Stimulated activated CD4-positive, alpha-beta T cell treated with anti-CD3 and anti-CD28 coated beads, Interleukin-1b, Interleukin-23, amount 100 ng/mL, for 1 hour (primary cell): ENCODE measurements at places on chromosomes 13 and 19.

DNA sequence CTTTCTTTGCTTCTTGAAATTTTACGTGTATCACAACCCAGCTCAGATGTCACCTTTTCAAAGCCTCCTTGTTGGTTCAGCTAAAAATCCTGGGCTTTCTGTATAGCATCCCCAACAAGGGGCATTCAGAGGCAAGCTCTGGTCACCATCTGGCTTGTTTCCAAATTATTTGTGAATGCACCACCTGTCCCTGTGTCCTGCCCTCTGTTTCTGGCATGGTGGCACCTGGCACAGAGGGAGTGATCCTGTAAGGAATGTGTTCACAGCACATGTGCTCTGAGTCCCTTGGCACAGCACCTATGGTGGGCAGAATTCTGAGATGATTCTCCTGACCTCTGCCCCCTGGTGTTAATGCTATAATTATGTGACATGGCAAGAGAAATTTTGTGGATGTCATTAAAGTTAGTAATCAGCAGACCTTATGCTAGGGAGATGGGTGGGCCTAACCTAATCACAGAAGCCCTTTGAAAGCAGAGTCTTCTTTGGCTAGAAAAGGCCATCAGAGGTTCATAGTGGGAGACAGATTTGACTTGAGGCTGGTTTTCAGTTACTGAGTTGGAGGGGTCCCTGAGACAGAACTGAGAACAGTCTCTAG is 76.3 kb downstream of the ZNF429 start:
- DNase-seq = no peak

- no peak for DNase-seq
Observed at GRCh38 chr19:54317108-54317964, 4.4 kb upstream of the LILRA5 start.

DNA sequence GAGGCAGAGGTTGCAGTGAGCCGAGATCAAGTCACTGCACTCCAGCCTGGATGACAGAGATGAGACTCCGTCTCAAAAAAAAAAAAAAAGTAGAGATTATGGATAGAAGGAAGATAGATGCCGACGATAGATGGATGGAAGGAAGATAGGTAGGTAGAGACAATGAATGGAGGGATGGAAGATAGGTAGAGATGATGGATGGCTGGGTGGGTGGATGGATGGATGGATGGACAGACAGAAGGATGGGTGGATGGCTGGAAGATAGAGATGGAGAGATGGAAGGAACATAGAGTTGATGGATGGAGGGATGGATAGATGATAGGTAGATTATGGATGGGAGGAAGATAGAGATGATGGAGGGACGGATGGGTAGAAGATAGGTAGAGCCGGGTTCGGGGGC is 18.5 kb upstream of the USE1 start:
- no peak for DNase-seq

- no peak for DNase-seq
Observed at GRCh38 chr13:20738616-20739015, 35.1 kb downstream of the IL17D start.

- DNase-seq = no peak
Observed at GRCh38 chr19:9883231-9883758, 48.2 kb downstream of the PIN1 start.

DNA sequence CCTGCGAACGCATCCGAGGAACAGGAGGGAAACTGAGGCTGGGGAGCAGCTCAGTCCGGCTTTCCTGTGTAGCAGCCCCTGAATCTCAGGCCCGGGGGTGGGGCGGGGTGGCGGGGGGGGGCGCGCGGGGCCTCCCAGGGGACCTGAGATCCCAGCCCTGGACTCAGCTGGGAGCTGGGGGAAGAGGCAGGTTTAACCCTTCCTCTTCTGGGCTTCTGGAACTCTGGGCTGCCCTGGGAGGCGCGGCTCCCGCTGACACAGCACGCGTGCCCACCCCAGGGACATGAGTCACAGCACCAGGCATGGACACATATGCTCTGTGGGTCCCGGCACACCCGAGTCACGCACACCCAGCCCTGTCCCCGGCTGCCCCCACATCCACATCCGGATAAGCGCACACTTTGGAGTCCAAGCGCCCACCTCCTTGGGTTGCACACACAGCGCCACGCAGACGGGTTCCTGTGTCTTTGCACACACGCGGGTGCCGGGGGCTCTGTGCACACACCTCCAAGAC is 3.5 kb upstream of the CIRBP start:
- DNase-seq = no peak

DNA sequence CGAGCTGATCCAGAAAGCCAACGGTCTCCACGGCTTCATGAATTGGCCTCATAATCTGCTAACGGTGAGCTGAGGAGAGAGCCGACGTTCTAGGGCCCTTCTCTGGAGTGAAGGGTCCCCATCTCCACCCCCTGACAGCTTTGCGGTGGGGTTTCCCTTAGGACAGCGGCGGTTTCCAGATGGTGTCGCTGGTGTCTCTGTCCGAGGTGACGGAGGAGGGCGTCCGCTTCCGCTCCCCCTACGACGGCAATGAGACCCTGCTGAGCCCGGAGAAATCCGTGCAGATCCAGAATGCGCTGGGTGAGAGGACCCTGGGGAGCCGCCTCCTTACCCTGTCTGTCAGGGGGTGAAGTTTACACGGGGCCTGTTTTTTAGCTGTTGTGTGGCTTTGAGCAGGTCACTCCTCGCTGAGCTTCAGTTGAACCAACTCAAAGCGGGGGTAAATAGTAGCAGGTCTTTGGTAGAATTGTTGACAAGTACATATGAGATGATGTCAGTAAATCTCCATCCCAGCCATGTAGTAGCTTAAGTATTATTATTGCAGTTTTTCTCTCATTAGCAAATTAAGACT is 801 bp downstream of the QTRT1 start:
- DNase-seq = no peak

GRCh38 chr19:5691822-5692722 is 2.0 kb downstream of the RPL36 start:
- DNase-seq = no peak

DNA sequence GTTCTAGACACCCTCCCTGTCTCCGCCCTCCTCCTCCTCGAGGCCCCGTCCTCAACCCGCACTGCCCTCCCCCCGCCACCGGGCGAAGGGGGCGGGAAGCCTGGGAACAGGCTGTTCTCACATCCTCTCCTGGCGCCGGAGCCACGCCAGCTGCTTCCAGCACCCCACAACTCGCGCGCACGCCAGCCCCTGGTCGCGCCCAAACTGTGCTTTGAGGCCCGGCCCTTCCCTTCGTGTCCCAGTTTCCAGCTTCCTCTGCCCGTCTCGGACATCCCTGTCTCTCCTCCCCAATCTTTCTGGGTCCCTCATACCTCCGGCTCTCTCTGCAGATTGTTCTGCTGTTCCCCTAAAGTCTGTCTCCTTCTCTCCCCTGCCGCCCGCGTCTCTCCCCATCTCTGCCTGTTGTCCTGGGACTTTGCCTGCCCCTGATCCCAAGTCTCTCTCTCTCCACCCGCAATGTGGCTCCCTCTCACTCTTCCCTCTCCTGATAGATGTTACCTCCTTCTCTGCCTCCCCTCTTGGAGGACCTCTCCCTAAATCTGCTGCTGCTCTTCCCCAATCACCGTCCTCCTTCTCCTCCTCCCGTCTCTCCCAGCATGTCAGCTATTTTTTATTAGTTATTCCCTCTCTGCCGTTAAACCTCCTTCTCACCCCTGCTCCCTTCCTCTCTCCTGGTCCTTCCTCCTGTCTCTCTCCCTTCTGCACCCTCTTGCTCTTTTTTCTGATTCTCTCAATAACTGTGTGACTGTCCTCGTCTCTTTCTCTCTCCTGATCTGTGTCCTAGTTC is 14.2 kb downstream of the DPF1 start:
- DNase-seq = no peak

GRCh38 chr19:43372462-43372861 is 19.0 kb downstream of the CD177 start:
- no peak for DNase-seq

GRCh38 chr19:14954071-14954655 is 12.9 kb downstream of the OR7C2 start:
- no peak for DNase-seq

DNA sequence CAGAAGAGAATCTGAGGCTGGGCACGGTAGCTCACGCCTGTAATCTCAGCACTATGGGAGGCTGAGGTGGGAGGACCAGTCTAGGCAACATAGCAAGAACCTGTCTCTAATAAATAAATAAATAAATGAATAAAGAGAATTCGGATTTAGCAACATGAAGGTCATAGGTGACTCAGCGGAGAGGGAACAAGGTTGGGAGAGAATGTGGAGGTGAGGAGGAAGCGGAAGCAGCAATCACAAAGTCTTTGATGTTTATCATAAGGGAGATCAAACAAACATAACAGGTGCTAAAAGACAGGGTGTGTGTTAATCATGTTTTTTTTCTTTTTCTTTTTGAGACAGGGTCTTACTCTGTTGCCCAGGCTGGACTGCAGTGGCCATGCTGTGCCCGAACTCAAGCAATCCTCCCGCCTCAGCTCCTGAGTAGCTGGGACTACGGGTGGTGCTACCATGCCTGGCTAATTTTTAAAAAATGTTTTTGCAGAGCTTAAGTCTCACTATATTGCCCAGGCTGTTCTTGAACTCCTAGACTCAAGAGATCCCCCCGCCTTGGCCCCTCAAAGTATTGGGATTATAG is 16.3 kb downstream of the PBX4 start:
- no peak for DNase-seq

DNA sequence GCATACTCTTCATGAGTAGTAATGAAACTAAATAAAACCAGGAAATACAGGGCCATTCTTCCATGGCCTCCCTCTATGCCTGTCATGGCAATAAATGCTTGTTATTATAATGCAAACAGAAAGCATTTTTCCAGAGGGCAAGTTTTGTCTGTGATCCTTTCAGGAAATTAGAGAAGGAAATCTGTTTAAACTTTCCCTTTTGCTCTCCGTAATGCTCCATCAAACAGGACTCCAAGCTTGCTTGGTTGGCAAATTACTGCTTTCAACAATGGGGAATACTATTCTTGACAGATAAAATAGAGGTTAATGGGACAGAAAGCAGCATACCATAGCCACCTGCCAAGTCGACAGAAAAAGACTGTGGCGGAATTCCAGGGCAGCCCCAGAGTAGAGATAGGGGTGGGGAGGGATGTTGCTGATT is 252.5 kb downstream of the LHFPL6 start:
- no peak for DNase-seq

DNA sequence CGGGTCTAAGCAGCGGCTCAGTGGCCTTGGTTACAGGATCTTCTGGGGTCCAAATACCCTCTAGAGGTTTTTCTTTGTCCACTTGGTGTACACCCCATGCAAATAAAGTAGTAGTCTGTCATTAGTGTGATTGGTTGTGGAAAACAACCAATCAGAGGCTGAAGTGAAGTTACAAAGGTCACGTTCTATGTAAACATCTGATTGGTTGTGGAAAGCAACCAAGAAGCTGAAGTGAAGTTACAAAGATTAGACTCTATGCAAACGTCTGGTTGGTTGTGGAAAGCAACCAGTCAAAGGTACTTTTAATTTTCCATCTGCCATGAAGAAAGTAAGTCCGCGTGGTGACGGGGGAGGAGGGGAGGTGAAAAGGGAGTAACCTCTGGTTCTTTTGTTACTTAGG is 790.9 kb downstream of the UQCRFS1 start:
- no peak for DNase-seq

DNA sequence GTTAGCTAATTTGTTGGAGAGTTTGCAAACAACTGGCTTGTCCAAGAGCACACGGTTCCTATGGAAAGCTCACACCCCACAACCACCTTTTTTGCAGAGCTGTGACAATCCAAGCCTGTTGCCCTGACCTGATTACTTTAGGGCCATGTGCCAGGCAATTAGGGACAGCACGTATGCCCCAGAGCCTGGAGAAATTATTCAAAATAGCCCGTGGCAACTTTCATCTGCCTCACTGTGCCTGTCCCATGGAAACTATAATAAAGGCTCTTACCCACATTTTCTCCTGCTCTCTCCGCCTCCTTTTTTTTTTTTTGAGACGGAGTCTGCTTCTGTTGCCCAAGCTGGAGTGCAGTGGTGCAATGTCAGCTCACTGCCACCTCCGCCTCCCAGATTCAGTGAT is 18.6 kb upstream of the FBN3 start:
- no peak for DNase-seq

GRCh38 chr19:55165952-55166529 is 372 bp downstream of the DNAAF3 start:
- DNase-seq = no peak

DNA sequence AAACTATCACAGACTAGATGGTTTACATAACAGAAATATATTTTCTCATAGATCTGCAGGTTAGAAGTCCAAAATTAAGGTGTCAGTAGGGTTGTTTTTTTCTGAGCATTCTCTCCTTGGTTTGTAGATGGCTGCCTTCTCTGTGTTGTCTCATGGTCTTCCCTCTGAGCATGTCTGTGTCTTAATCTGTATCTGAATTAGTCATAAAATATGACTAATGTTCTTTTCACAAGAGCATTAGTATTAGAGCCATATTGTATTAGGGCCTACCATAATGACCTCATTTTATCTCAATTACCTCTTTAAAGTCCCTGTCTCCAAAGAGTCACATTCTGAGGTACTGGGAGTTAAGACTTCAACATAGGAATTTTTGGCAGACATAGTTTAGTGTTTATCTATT is 77.2 kb upstream of the OBI1 start:
- no peak for DNase-seq

DNA sequence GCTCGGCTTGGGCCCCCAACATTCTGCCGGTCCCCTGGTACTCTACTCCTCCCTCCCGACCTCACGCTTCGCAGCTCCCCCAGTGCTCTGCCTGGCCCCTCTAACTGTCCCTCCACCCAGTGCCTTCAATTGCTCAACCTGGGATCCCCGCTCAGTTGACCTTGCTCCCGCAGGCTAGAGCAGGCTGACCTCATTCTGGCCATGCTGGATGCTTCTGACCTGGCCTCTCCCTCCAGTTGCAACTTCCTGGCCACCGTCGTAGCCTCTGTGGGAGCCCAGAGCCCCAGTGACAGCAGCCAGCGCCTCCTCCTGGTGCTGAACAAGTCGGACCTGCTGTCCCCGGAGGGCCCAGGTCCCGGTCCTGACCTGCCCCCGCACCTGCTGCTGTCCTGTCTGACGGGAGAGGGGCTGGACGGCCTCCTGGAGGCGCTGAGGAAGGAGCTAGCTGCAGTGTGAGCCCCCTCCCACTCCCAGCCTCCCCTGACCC is 3.6 kb downstream of the GTPBP3 start:
- DNase-seq = no peak

DNA sequence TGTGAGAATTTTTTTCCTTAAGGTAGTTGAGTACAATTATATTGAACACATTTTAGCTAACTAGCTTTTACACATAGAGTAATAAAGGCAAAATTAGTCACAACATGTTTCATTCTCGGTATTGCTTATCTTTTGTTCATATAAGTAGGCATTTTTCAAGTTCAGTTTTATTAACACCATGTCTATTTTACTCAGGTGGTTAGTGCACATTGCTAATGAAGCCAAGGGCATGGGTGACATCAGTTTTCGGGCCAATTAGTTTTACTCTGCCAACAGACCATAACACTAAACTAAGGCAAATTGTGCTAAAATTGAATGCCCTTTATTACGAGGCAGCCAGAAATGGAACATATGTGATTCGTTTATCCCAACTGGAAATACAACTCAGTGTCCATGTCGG is 19.6 kb upstream of the PCDH17 start:
- no peak for DNase-seq

DNA sequence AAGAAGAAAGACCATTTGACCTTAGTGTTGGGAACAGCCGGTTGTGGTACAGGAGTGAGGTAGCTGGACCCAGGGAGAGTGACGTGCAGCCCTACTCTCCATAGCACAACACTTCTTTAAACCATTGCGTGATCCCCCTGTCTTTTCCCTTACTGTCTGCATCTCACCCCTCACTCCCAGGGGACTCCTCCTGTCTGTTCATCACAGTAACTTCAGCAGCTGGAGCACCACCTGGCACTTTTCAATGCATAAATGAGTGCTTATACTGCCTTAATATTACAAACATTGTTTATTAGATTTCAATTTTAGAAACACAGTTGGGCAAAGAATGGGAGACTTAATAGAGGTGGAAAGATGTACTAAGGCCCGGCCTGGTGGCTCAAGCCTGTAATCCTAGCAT is 285.5 kb downstream of the UQCRFS1 start:
- no peak for DNase-seq
